ENCODE measurements at places on chromosomes 7 and 10.

DNA sequence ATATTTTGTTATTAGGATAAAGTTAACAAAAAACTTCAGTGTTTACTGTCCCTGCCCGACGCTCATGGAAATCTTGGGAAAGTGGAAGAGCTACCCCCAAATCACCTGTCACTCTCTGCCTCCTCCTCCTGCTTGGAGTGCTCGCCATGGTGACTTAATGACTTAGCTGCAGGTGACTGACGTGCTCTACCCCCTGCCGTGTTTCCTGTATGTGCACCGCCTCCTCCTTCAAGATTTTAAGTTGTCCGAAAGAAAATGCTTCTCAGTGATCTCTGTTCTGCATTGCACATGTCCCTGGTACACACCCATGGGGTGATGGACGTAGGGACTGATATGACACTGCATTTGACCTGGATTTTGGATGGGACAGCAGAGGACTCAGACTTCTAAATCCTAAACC, 338.8 kb upstream of the SHH start:
- DNase-seq = no peak

DNA sequence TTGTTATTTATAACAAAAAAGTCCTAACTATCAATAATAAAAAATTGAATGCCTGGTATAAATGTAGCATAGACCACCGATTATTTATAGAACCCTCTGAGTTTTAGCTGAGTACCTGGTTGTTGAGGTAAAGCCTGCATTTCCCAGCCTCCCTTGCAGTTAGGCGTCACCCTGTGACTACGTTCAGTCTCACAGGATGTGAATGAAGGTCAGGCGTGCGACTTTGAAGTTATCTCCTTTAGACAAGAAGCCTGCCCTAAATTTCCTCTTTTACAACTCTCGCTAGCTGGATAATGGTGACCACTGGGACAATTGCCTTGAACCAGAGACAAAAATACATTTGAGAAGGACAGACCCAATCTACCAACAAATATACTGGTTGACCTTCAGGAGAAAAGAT, 67.5 kb upstream of the TES start:
- DNase-seq = no peak

- no peak for DNase-seq
These were observed 631.0 kb upstream of the ANKRD30A start for GRCh38 chr10:36494371-36494770.

- no peak for DNase-seq
These were observed 38.7 kb upstream of the LEP start for GRCh38 chr7:128202287-128202957.

DNA sequence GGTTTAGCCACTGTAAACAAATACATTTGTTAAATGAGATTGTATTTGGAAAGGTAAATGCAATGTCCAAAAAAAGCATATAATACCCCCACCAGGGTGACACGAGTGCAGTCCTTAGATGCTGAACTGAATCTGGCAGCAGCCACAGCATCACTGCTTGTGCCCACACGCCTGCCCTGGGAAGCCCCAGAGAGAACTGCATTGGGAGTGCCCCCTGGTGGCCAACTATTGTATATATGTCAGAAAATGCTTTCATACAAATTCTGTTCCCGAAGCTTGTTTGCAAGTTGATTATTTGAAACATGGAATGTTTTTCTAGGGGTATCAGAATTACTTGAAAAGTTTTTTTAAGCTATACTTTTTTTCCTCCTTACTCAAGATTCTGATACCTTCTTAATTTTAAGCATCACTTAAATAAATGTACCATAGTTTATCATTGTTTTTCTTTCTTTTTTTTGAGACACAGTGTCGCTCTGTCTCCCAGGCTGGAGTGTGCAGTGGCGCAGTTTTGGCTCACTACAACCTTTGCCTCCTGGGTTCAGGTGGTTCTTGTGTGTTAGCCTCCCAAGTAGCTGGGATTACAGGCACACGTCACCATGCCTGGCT, 50.1 kb downstream of the LANCL2 start:
- DNase-seq = peak; percentile 81

- no peak for DNase-seq
These were observed 286.7 kb upstream of the MINDY3 start for GRCh38 chr10:16146993-16147392.

GRCh38 chr7:116588225-116588624, 63.4 kb downstream of the CAV1 start:
- DNase-seq = no peak

DNA sequence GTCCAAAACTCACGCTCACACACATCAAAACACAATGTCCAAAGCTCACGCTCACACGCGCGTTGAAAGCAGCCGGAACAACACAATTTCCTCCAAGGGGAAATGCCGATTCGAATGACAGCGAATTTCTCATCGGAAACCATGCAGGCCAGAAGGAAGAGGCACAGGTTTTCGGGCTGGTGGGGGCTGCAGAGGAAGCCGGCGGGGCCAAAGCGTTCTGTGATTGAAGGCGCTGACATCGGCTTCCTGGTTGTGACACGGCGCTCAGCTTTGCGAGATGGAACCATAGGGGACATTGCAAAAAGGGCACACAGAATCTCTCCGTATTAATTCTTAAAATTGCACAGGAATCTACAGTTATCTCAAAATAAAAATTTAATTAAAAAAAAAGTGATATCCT, 61.3 kb downstream of the FOXL3 start:
- peak; percentile 44 for DNase-seq

DNA sequence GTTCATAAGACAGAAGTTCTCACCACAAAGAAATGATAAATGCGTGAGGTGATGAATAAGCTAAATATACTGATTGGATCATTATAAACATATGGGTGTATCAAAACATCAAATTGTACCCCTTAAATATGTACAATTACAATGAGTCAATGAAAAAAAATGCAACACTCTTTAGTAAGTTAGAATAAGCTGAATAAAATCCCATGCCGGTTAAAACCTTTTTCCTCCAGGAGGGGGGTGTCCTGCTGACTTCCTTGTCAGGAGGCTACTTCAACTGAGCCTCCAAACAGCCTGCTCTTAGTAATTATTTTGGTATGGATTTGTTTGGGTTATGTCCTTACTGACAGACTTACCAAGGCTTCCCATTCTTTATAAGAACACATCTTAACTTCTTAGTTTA, 649.1 kb downstream of the INHBA start:
- no peak for DNase-seq
